ENCODE measurements at places on chromosomes 12 and 14. TPM values are rescaled to one million over a fixed set of nuclear protein-coding genes. Genes with fewer than 3 reads are reported as not detected.

Gene PLBD1
- total RNA-seq: 22.0 TPM

Gene NXPH4
- total RNA-seq: 0.50 TPM

Gene LMO3
- total RNA-seq: 4.2 TPM

Gene ACVRL1
- total RNA-seq: 44.0 TPM

Gene TPPP2
- 0.44 TPM for total RNA-seq
